ENCODE measurements at places on chromosomes 6 and 20.

DNA sequence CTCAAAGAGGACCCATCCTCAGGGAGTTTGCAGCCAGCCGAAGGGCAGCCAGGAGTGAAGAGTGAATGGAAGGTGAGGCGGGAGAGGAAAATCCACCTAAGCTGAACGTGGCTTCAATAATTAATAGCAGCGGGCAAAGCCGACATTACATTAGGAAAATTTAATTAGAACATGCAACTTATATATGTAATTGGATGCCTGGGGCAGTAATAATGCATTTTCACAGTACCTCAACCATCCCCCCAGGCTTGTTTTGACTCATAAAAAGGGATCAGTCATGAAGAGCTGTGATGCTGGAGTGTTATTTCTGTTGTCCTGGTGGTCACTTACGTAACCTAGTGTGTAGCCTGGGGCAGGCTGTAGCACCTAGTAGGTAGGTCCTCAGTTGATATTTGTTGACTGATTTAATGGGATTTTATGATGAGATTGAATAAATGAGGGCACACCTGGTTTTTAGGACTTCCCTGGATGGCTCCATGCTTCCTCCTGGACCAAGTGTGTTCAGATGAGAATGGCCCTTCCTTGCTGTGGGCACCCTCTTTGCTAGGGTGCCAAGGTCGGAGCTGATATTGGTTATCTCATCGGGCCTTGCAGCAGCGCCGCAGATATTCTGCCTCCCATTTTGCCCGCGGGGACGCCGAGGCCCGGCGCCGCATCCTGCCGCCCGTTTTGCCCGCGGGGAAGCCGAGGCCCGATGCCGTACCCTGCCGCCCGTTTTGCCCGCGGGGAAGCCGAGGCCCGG is 128.8 kb downstream of the CDH26 start:
- DNase-seq, result no peak

DNA sequence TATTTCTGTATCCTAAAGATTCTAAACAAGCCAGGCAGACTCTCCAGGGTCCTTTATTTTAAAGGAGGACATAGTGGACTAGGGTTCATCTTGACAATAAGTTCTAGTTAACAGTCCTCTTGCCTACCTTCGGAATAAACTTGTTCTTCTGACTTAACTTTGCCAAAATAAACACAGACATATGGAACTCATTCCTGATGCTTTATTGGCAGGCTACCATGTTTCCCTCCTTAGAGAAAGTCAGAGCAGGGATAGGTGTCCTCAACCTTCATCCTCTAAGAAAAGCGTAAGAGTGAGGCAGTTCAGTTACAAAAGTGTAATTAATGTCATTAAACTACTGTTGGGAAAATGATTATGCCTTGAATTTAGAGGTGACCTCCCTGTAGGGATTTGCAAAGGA is 46.9 kb upstream of the NRSN1 start:
- no peak for DNase-seq

DNA sequence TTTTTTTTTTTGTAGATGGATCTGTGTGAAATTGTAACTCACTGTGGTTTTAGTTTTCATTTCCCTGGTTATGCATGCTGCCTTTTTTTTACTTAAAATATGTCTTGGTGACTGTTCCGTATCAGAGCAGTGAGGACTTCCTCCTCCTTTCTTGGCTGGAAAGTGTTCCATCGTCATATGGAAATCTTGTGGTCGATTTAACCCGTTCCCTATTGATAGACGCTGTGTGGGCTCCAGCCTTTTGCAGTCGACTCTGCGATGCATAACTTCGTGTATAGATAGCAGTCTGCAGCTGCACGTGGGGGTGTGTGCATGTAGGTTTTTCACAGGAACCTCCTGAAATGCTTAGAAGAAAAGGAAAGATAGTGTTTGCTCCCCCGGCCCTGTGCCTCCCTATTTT is 28.1 kb upstream of the PNPLA1 start:
- DNase-seq, result no peak

DNA sequence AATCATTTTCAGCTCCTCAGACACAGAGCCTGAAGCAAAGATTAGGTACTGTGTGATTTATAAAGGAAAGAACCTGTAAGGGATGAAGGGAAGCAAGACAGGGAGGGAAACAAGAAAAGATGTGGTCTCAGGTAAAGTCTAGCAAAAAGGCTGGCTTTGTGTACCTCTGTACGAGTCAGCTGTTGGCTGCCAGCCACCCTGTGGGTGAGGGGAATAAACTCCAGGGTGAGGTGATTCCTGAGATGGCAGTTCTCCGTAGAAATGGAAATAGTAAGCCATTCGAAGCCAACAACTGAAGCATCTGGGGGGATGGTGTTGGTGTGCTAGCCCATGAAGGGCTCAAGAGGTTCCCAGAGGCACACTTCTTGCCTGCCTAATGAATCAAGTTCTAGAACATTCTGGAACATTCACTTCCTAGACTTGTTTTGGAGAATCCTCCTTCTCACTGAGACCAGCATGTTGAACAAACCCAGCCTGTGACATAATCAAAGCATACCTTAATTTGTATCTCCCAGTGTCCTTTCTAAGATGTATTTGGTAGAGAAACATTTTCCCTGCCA is 10.6 kb upstream of the TTPAL start:
- DNase-seq, result peak; percentile 64

- DNase-seq, result no peak
Observed at GRCh38 chr6:26156850-26157250, 69.6 kb downstream of the HFE start.

DNA sequence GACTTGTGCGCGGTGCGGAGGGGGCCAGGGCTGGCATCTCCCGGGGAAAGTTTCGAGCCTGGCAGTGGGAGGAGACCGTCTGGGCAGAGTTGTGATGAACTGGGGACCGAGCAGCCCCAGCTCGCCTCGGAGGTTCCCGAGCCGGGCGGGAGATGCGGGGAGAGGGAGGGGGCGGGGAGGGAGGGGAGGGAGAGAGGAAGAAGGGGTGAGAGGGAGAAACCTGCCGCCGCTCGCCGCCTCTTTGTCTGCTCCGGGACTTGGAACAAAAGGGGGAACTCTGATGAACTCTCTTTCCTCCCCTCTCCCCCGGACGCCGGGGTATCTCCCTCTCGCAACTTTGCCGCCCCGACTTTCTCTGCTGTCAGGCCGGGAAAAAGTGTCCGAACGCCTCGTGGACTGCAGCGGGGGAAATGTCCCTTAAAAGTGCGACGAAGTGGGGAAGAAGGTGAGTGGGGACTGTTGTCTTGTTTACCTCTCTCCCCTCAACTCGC is 72.7 kb downstream of the SOX4 start:
- DNase-seq, result no peak

DNA sequence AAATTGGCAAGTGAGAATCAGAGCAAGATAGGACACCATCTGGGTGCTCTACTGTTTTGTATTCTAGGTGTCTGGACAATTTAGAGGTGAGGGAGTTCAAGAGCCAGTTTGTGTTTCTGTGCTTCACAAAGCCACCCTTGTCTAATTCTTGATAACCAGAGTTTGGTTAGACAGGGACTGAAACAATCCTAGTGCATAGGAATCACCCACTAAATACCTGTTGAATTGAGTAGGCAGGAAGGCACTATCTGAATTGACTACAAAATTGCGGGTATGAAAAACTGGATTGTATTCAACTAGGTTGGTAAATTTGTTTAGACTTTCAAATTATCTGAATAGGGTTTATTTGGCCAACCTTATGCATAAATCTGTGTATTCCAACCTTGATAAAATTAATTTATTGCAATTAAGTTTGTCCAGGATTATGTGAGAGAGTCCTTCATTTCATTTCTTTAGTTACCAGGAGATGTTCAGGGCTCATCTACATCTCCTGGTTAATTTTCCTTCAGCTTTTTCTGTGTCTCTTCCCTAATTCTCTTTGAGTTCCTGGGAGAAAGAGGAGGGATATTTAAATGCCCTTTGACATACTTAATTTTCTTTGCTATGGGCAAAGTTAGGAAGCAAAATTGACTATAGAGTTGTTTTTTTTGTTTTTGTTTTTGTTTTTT is 1.7 kb downstream of the TPX2 start:
- no peak for DNase-seq

GRCh38 chr20:38098952-38099351 is 65.4 kb downstream of the RPRD1B start:
- no peak for DNase-seq

GRCh38 chr6:15800841-15801617 is 138.2 kb upstream of the DTNBP1 start:
- DNase-seq, result no peak

GRCh38 chr6:154536255-154536654 is 25.8 kb upstream of the CNKSR3 start:
- DNase-seq, result no peak

- DNase-seq, result no peak
Observed at GRCh38 chr6:1399085-1399780, 9.9 kb downstream of the FOXF2 start.

GRCh38 chr6:42394881-42395620 is 56.7 kb downstream of the TRERF1 start:
- DNase-seq, result no peak

DNA sequence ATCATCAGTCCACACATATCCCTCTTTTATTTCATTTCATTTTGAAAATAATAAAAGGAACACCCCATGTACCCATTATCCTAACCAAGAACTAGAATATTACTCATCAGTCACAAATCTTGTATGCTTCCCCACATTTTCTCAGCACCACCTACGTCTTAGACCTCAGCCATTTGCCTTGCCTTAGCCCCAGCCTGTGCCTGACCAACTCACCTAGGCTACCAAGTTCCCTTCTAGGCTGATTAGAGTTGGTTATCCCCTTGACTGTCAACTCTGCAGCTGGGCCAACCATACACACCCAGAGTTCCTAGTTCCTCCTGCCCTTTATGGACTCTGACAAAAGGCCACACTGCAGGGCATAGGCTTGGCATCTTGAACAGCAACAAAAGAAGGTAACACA is 33.4 kb upstream of the IPCEF1 start:
- DNase-seq, result no peak

DNA sequence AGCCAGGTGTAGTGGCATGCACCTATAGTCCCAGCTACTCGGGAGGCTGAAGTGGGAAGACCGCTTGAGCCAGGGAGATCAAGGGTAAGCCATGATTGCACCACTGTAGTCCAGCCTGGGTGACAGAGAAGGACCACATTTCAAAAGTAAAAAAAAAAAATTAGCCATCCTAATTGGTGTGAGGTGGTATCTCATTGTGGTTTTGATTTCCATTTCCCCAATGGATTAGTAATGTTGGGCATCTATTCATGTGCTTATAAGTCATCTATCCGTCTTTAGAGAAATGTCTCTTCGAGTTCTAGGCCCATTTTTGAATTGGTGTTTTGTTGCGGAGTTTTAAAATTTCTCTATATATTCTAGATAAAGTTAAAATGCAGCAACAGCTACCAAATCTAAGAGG is 21.7 kb downstream of the ABHD12 start:
- no peak for DNase-seq

DNA sequence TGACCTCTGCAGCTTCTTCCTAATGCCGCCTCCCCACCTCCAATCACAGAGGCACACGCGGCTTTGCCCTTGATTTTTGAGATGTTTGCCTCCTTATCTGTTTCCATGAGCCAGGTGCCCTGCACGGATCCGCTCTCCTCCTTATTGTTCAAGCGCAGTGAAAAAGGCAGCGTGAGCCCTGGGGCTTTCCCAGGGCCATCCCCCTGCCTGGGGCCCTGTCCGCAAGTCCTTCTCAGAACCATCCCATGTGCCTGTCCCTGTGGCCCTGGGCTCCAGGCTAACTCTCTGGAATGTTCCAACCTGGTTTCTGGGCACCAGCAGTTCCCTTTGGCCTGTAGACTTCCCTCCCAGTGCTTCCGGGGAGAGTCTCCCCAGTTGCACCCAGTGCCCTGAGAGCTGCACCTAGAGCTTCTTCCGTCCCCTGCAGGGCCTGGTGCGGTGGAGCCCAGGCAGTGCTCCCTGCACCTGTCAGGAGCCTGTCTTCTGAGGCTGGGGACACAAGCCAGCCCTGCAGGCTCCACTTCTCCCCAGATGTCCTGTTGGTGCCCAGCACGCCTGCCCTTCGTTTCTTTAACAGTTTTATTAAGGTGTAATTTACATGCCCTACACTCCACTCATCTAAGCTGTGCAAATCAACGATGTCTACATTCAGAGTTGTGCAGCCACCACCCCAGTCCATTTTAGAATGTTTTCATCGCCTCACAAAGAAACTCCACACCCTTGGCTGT is 330.3 kb downstream of the CDH4 start:
- no peak for DNase-seq

DNA sequence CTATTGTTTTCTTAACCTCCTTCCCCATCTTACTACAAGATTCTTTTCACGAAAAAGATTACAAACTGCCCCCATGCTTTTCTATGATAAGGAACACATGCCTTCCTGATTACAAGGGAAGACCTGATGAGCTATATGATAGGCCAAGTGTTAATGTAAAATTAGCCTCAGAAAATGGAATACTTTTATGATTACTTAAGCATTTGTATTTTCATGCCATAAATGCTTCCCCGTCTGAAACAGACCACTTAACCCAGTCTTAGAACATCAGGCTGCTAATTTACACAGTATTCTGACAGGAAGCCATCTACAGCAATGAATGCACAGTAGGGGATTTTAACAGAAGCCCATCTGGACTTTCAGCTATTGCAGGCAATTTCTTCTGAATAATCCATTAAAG is 274.9 kb downstream of the HAO1 start:
- DNase-seq, result no peak

- peak; percentile 97 for DNase-seq
Observed at GRCh38 chr20:33993576-33994221, at the start of gene RALY. Gene RALY, plus strand, starts transcription at chr20:33993911. Its CDS starts 78,164 bp downstream, at chr20:34072075.

DNA sequence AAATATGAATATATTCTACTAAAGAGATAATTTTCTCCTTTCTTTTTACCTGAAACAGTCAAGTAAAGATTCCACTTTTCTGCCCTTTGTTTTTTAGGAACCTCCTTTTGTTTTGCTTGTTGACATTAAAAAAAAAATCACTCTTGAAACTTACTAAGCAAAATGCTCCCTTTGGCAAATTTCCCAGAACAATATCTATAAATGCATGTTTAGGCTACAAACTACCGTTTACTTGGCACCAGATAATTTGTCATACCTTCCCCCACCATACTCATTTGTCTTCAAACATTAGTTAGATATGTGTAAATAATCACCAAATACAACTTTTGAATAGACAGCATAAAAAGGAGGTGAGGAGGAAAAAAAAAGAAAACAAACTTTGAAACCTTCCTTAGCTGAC is 604.7 kb downstream of the RFPL4B start:
- no peak for DNase-seq

GRCh38 chr6:168397012-168397411 is 44.0 kb upstream of the SMOC2 start:
- DNase-seq, result no peak

GRCh38 chr6:146847426-146847825 is 248.7 kb downstream of the ADGB start:
- DNase-seq, result no peak

DNA sequence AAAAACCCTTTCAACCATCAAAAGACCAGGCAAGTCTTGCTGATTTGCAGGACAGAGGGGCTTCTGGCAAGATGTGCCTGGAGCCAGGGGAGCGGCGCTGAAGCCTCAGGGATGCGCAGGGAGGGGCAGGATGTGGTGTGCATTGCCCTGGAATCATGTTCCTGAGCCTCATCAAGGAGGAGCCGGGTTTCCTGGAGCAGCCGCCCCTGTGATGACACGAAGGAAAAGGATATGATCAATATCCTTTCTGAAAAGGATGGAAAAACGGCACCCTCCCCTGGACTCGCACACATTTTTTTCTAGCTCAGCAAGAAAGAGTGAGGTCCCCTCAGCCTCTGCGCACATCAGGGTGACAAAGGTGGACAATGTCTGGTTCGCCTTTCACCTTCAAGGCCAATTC is 173.1 kb upstream of the SSTR4 start:
- DNase-seq, result no peak

All from mucosa of gallbladder (tissue), 1 donor.